Activated CD4-positive, alpha-beta T cell treated with anti-CD3 and anti-CD28 coated beads, Interleukin-2, amount 50 U/mL, for 48 hours (primary cell): ENCODE measurements at places on chromosomes 5 and 9.

DNA sequence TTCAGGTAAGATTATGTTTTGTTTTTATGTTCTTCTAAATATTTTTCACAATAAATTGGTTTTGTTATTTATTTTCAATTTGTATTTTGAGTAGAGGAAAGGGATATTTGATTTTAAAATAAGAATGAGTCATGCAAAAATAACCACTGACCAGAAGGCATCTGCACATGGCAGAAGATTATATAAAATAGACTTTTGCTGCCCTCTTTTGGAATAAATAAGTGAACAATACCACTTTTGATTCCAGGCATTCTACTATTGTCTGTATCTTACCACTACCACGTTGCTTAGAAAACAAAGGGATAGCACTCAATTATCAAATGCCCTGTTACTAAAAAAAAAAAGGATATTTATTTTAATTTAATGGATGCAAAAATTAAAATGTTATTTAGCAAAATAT, 227.3 kb upstream of the ITGA1 start:
- no peak for DNase-seq

DNA sequence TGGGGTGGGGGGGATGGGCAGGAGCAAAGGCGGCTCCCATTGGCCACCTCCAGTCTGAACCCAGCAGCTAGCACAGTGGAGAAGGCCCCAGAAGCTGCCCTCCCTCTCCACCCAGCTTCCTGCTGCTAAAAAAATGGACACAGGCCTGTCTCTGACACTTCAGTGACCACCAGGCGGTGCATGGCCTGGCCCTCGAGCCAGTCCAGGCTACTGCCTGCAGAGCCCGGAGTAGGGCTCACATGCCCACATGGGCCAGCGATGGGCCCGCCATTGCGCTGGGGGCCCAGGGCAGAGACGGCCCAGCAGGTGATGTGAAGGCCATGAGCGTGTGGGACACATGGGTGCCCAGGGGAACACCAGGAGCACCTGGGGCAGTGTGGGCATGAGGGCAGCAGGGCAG, 52.1 kb upstream of the NOTCH1 start:
- DNase-seq = no peak

- no peak for DNase-seq
Measured at GRCh38 chr9:89497257-89497963, 503 bp downstream of the SEMA4D start.

DNA sequence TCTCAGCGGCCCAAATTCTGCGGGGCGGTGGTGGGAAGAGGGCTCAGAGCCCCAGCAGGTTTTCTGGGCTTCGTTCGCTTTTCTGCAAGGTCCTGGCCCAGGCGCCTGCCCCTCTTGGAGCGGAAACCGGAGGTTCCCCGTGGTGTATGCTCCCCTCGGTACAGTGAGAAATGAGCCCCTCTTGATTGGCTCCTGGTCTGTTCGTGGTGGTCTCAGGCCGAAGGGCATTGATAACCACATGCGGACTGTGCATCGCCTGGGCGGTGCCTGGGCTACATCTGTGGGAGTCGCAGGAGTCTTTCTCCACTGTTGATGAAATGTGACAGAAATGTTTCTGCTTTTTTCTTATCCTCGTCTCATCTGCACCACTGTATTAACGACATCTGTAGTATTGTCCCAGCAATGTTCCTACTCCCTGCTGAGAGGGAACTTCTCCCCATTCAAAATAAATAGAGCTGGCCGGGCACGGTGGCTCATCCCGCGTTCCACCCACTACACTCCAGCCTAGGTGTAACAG, 682 bp downstream of the MAN1B1 start:
- DNase-seq = no peak

DNA sequence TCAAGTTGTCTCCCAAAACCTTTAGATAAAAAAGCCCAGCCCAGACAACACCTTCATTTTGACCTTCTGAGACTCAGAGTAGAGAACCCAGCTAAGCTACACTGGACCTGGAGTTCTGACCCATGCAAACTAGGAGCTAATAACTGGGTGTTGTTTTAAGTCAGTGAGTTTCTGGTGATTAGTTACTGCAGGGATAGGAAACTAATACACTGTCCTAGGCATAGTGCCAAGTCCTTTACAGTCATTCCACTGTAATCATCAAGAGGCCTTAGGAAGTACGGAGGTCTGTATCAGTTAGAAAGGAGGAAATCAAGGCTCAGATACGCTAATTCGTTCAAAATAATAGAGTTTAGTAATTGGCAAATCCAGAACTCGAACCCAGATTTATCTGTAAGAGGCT, 197.9 kb downstream of the KCTD16 start:
- DNase-seq = no peak

- no peak for DNase-seq
Measured at GRCh38 chr5:78827725-78828124, 157.4 kb downstream of the ARSB start.

GRCh38 chr9:110714314-110714713, 45.7 kb downstream of the MUSK start:
- no peak for DNase-seq

DNA sequence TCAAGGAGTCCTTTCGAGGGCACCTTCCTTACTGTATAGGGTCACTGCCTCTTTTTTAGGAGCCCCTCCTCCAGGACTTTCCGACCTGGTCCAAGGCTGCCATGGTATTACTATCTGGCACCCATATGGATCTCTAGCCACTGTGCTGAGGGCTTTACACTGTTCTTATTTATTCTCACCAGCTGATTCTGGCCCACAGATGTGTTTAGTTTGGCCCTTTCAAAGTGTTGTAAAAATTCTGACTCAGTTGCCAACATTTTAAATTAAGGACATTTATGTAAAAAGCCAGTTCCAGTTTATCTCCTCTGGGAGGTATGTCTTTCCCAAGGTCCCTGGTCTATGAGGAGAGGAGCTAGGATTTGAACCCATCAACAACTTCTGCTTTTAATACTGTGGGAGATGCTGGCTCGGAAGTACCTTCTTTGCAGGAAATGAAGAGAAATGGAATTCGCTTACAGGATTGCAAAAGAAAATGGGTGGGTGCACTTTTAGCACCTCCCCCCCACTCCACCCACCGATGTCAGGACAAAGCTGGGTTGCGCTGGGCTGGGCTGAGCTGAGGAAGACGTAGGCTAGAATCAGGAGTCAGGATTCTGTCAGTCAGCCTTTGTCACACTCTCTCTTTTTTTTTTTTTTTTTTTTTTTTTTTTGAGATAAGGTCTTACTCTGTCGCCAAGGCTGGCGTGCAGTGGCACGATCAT, 7.8 kb downstream of the JADE2 start:
- no peak for DNase-seq

DNA sequence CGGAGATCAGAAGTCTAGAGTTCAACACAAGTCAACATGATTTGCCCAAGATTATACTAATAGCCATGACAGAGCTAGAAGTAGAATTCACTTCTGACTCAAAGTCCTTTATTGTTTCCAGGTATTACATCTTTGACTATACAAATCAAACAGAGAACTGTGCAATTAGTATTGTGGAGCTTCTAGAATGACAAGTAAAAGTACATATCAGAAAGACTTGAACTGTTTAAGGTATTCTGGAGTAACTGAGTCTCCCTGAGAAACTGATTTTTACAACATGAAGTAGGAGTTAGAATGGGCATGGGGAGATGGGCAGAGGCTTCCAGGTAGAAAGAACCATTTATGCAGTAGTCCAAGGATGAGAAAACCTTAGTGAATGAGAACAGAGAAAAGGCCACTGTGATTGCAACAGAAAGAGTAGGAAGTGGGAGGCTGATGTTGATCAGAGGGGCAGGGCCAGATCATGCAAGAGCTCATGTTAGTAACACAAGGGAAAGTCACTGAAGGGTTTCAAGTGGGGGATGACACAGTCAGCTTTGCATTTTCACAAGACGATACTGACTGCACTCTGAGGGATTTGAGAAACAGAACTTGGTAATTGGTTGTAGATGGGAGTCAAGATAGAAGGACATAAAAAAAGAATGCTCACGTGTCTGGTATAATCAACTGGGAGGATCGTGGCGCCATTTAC, 280.7 kb downstream of the RFX3 start:
- no peak for DNase-seq

DNA sequence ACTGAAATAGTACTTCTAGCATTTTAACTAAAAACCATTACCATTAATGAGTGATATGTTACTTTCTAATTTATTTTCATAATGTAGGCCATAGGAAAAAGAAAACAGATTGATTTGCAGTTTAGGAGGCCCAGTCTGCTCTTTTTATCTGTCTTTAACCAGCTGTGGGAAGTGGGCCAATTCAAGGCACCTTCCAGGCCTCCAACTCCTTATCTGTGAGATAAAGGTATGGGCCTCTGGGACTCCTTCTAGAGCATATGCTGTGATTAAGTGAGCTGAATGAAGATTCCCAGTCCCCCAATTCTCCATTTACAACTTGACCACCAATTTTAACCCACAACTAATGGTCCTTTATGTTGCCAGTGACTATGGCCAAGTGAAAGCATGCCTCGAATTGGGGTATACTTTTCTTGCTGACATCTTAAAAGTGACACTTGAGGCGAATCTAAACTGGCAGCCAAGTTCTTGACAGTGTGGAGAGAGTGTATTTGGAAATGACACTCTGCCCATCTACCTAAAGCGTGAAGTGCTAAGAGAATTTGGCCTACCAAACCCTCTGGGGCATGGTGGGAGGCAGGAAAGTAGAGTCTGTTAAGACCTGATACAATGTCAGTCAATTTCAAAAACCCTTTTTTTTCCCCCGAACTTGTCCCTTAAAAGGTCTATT, 88.3 kb downstream of the PIK3R1 start:
- DNase-seq = no peak

- DNase-seq = no peak
Measured at GRCh38 chr9:113674436-113674835, 201.7 kb upstream of the ZNF618 start.

DNA sequence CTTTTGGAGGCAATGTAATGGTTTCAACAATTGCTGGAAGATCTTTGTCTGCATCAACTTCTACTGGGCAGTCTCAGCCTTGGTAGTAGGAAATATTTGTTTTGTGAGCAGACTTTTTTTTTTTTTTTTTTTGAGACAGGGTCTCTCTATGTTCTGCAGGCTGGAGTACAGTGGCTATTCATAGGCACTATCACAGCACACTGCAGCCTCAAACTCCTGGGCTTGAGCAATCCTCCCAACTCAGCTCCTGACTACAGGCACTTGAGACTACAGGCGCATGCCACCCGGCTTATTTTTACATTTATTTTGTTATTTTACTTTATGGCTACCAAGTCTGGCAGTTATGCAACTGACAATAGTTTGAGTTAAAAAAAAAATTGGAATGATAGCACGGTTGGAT, 187.3 kb downstream of the SNX18 start:
- no peak for DNase-seq

DNA sequence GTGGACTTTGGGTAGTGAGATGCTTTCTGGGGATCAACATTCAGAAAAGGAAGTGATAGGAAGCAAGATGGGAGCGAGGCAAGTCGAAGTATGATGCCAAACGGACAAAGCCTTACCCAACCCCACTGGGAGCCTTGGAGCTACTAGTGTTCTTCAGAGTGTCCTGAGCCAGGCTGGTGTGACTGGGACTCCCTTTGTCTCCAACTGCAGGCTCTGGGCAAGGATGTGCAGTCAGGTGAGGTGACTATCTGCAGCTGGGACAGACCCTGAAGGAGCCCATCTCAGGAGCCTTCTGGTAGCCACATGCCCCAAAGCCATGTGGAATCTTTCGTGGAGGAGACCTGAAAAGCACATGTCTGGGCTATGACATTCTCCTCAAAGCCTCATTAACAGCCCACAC, 360.6 kb downstream of the MTRR start:
- no peak for DNase-seq

GRCh38 chr5:140130949-140131733, 5.4 kb downstream of the IGIP start:
- DNase-seq = no peak

DNA sequence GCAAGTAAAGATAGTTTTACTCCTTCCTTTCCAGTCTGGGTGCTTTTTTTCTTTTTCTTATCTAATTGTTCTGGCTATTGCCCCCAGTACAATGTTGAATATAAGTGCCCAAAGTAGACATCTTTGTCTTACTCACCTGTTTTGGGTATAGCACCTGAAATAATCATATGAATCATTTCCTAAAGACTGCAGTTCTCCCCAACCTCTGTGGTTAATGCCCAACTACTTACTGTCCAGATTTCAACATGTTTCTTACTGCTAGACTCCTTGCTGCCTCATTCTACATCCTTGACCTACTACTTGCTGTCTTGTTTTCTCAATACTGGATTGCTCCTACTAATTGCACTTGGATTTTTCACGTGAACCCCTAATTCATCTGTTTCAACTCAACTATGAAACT, 8.8 kb upstream of the HSDL2 start:
- DNase-seq = no peak

DNA sequence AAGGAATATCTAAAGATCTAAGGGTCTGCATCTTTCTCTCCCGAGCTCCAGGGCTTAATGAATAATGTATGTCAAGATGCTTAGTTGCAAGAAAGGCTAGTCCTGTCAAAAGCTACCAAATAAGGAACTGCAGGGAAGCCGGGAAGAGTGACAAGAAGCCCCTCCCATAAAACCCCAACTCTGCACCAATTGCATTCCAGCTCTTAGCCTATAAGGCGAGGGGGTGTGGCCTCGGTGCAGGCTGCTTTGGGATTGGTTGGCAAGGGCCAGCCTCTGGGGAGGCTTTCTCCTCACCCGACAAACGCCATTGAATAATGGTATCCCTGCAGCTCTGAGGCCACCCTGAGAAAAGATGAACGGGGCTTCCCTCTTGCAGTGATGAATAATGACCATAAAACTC, 416.9 kb downstream of the RAB3C start:
- no peak for DNase-seq

GRCh38 chr5:170697031-170697430, 86.5 kb upstream of the GABRP start:
- DNase-seq = no peak

- DNase-seq = no peak
Measured at GRCh38 chr9:109624896-109625295, 126.8 kb upstream of the PTPN3 start.

DNA sequence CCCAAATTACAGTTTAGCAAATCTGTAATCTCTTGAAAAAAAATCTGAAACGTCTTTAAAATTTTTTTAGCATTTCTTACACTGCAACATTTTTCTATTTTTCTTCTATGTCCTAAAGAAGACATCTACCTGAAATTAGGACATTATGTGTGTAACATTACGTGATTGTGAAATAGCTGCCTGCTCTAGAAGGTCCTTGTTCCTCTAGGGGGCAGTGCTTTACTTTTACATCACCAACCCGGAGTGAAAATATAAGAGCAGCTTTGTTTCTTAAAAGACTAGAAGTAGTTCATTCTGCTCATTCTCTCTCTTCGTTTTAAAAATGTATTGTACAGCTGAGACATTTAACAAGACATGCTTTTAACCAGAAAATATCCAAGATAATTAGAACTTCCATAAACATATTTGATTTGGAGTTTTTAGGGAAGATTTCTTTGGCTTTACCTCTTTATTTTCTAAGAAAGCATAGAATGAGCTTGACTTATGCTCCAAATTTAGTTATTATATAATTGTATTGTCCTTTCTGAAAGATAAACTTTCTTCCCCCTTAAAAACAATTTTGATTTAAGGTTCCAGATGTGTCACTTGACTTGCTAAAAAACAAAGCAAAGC, 48.1 kb upstream of the RIOK2 start:
- DNase-seq = peak; percentile 7

- DNase-seq = peak; percentile 60
Measured at GRCh38 chr5:175444060-175444904, at the start of gene DRD1. Gene DRD1 (minus strand): TSS chr5:175444182. CDS start chr5:175443099, 1,083 bp downstream.

- no peak for DNase-seq
Measured at GRCh38 chr5:57119031-57119430, 54.8 kb upstream of the GPBP1 start.

GRCh38 chr9:115999498-115999897, 154.1 kb upstream of the PAPPA start:
- no peak for DNase-seq

GRCh38 chr9:18343784-18344183, 130.2 kb upstream of the ADAMTSL1 start:
- DNase-seq = no peak

GRCh38 chr9:123470121-123470782, 114.3 kb downstream of the CRB2 start:
- no peak for DNase-seq
